ENCODE measurements at places on chromosomes 5 and 9.

- DNase-seq, result no peak
These were observed 171.3 kb downstream of the APBA1 start for GRCh38 chr9:69500896-69501295.

- DNase-seq, result no peak
These were observed 73.9 kb downstream of the GABBR2 start for GRCh38 chr9:98634685-98635336.

DNA sequence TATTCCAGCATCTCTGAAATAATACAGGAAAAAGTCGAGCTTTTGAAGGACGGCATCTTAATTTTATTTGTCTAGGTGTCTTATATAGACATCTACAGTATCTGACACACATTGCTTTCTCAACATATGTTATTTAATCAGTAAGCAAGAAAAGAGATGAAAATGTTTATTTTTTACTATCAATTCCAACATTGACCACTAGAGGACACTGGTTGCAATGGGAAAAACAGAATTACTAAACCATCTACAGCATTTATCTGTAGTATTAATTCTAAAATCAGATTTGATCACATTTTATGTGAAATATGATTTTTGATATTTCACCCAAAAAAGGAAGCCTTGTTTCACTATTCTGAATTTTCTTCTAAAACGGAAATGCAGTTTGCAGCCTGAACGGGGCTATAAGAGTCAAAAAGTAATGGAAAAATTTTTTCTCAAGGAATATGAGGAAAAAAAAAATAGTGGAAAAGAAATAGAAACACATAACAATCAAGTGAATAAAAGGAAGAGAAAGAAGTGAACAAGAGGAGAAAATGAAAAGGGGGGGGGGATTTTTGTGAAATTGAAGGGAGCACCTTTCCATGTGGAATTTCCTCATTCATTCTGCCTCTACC, 98.6 kb downstream of the OSTF1 start:
- DNase-seq, result no peak

- DNase-seq, result no peak
These were observed 463.1 kb upstream of the CDH10 start for GRCh38 chr5:25107853-25108252.

DNA sequence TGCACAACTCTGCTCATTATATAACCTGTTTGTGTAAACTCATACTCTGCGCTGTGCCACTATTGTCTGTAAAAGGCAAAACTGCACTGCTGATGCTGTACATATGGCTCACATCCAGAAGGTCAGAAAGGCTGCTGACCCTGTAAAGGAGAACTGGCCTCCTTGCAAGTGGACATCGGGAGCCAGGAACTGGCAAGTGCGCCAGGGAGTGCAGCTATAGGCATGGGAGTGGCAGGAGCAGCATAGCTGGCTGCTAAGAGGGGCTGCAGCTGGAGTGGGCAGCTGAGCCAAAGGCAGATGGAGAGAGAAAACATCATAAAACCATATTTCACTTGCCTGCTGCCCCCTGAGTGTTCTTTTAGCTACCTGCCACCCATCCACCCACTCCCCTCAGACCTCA, 2183.4 kb upstream of the ACO1 start:
- no peak for DNase-seq

GRCh38 chr5:171612749-171613148, 172.9 kb upstream of the SMIM23 start:
- no peak for DNase-seq

DNA sequence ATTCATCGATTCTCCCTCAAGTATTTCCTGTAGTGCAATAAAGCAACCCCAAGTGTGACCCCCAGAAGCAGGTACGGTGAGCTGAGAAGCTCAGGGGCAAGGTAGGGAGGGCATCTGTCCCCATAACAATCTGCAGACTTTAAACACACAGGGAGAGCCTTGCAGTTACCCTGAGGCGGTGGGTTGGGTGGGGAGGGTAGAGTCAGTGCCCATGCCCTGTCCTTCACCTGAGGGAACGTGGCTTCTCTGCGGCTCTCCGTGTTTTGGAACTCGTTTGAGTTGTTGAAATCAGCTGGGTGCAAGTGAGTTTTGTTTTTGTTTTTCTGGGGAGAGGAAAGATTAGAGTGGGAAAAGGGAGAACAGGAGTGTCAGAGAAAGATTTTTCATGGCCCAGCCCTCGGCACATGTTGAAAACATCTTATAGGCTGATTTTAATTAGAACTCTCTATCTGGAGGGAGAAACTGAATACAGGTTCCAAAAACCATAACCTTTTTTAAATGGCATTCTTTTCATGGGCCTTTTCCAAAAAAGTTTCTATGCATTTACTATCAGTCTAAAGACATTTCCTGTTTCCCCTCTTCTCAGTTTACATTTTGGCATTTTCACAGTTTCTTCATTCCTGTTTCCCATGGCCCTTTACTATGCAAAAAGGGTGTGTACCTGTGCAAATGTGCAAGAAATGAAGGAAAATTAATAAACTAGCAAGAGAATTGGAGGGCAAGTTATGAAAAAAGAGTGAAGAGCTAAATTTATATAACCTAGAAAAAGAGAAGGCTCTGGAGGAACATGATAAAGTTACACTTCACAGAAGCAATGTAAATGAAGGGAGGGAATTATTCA, 266.5 kb upstream of the VLDLR start:
- DNase-seq, result no peak

All from T follicular helper cell (primary cell).